ENCODE measurements at places on chromosomes 11 and 22.

GRCh38 chr11:113350336-113351067 lies 36.1 kb downstream of the TTC12 start:
- DNase-seq, result no peak

DNA sequence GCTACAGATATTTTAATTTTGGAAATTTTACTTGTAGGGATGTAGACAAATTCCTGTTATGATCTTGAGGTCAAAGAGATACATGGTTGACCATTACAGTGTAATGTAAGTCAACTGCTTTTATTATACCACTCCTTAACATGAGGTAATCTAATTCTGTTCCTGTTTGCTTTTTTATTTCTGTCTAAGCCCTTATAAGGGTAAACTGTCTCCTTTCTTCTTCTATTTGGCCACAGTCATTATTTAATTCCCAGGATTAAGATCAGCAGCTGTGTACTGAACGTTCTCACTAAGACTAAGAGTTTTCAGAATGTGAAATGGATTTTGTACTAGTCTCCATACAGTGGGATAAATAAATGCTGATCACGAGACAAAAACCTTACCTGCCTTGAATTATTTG lies 32.8 kb downstream of the C2CD3 start:
- DNase-seq, result no peak

- DNase-seq, result no peak
These were observed 11.2 kb downstream of the MLC1 start for GRCh38 chr22:50074056-50074455.

DNA sequence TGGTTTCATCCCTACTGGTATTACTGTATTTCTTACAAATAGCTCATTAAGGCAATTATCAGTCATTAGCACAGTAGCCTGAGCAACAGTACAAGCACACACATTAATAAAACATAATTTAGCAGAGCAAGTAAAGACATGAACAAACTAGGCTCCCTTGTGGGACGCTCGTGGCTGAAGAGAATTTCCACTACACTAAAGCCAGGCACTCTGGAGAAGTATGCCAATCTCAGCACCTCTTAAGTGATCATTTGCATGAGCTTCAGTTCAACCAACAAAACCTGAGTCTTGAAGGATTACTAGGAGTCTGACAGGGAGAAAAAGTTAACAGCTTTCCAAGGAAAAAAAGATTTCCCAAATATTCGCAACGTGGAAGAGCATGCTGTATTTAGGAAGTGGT lies 109.1 kb downstream of the LARGE1 start:
- no peak for DNase-seq

GRCh38 chr11:64355078-64355940 lies 3.7 kb upstream of the RPS6KA4 start:
- peak; percentile 84 for DNase-seq

DNA sequence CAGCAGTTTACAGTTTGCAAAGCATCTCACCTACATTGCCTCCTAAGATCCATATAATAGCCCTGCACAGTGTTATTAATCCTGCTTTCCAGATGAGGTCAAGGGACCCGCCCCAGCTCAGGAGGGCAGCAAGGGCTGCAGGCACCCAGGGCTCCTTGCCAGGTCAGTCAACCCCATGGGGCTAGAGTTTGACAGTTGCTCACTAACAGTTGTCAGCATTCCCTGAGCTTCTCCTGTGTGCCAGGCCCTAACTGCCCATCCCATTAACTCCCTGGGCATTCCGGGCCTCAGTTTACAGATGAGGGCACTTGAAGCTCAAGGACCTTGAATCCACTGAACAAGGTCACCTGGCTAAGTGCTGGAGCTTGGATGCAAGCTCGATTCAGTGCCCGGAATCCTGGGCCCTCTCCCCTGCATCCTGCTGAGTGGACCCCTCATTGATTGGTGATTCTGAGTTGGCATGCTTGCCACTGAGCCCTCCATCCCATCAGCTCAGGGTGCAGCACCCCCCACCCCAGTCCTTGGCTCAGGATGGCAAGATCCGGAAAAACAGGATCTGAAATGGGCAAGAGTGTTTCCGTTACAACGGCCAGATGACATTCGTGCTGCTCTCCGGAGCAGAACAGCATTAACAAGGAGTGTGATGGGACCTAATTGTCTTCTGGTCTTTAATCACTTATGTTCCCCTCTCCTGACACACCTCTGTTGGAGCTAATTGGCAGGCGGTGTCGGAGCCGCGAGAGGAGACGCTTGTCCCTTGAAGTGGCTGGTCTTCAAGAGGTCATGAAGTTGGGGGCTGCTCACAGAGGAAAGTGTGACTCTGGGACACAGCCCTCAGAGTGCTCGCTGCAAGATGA lies 87.4 kb upstream of the SHISAL1 start:
- no peak for DNase-seq

DNA sequence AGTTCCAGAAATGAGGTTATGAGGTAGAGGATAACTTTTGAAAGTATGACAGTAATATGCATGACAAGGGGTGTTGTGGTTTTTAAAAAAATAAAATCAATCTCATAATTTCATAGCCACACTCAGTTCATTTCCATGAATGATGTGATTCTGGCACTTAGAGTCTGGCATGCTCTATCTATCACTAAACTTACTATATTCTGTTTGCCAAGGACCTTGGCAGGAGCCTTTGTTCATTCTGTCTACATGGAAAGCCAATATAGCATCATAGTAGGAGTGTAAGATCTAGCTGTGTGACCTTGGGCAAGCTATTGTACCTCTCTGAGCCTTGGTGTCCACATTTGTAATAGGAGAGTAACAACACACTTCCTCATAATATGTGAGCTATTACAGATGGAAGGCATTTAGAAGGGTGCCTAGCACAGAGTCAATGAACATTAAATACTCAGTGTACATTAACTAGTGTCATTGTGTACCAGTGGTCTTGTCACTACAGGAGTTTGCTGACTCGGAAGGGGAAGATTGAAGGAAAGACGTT lies 507.6 kb downstream of the SOX6 start:
- no peak for DNase-seq

DNA sequence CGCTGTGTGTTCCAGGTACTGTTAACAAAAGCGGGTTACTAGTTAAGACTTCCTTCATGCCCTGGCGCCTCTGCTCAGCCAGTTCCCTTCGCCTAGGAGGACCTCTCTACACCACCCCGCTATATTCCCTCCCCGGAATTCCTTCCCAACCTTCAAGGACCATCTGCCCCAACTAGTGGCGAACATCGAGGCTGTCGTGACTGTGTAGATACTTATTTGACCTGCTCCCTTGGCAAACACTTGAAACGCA lies 450 bp upstream of the BCL2L13 start:
- no peak for DNase-seq

DNA sequence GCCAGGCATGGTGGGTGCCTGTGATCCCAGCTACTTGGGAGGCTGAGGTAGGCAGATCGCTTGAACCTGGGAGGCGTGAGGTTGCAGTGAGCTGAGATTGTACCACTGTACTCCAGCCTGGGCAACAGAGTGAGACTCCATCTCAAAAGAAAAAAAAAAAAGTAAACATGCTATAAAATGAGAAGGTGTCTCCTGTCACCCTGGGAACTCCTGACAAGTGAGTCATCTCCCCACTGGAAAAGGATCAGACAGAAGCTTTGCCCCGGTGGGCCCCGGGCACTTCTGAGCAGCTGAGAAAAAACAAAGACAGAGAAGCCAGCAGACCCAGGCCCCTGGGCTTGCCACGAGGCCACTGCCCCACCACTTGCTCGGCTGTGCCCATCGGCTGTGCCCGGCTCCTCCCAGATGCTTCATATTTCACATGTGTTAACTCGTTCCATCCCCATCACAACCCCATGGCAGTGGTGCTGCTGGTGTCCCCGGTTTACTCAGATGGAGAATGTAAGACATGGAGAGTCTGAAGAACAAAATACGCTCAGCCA lies 22.3 kb downstream of the TTLL1 start:
- DNase-seq, result peak; percentile 53

- no peak for DNase-seq
These were observed 17.7 kb upstream of the TALDO1 start for GRCh38 chr11:729492-730074.

- DNase-seq, result no peak
These were observed 68.5 kb upstream of the PPARA start for GRCh38 chr22:46081831-46082210.

DNA sequence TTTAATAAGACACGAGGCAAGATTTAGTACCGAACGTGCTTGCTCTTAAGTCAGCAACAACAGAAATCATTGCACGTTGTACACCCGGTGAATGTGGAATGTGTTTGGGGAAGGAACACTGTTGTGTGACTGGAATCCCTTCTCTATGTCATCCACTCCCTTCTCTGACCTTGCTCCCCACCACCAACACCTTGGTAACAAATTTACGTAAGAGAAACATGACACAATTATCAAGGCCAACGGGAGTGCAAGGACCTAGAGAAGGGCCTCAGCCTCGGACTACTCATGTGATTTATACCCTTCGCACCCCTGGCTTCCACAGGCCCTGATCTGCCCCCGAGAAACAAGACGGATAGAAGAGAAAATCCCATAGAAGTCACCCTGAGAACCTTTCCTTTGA lies 236.2 kb downstream of the LARGE1 start:
- no peak for DNase-seq

Data from T1000 (cell line).